C1 segment of cervical spinal cord (tissue), 14 donors: ENCODE measurements at places on chromosomes 1 and 21.

- DNase-seq, result no peak
Measured at GRCh38 chr1:231162297-231162969, 575 bp downstream of the TRIM67 start.

- DNase-seq, result no peak
Measured at GRCh38 chr1:226132728-226133503, 53.6 kb downstream of the ACBD3 start.

- no peak for DNase-seq
Measured at GRCh38 chr1:18734461-18735223, 104.0 kb downstream of the PAX7 start.

- DNase-seq, result no peak
Measured at GRCh38 chr1:66770694-66771093, 18.4 kb downstream of the DYNLT5 start.

DNA sequence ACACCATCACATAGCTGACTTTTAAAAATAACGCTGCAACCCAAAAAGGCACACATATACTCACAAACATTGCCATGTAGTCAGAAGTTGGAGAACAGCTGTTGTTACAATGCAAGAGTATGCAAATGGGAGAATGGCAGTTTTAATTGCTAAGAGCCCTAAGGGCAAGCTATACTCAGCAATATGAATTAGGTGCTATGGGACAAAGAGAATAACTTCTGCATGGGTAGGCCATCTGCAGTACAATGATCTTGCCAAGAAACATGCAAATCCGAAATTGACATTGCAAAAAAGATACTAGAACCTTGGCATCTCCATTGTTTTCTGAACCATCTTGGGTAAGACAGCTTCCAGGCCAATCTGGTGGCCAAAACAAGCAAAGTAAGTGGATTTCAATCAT is 697.8 kb downstream of the LRRIQ3 start:
- DNase-seq, result no peak

DNA sequence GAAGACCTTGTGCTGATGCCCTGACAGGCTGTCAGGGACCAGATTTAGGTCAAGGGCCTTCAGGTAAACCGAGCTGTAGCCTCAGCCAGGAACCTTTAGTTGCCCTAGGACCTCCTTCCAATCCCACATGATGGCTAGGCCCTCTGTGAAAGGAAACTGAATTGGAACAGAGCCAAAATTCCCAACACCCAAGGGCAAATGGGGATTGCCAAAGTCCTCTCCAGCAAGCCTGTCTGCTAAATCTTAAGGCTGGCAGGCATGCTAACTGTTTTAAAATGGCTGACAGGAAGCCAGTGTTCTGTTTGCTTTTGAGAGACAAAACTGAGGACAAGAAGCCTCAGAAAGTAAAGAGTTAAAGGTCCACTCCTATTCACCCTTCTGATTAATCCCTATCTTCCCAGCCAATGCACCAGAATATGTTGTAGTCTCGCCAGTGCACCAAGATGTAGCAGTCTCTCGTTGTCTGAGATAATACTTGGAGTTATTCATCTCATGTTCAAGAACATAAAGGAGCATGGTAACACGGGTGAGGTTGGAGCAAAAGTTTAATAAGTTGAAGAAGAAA is 35.1 kb downstream of the MSTO1 start:
- no peak for DNase-seq

DNA sequence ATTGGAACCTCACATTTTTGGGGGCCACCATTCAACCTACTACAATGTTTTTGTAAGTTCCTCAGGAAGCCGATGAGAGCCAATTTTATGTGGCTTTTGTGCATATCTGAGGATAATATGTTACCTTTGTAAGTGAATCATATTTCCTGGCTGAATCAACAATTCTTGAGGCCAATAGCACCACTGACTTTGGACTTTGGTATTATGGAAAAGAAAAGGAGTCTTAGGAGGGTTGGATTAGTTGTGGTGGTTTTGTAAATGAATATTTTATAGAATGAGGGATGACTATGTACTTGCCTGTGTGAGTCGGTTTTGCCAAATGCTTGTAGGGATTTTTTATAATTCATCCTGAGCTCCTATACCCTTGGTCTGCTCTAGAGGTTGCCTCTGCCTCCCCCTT is 181.5 kb upstream of the HMGB4 start:
- no peak for DNase-seq

- no peak for DNase-seq
Measured at GRCh38 chr1:182083851-182084486, 22.5 kb upstream of the ZNF648 start.

DNA sequence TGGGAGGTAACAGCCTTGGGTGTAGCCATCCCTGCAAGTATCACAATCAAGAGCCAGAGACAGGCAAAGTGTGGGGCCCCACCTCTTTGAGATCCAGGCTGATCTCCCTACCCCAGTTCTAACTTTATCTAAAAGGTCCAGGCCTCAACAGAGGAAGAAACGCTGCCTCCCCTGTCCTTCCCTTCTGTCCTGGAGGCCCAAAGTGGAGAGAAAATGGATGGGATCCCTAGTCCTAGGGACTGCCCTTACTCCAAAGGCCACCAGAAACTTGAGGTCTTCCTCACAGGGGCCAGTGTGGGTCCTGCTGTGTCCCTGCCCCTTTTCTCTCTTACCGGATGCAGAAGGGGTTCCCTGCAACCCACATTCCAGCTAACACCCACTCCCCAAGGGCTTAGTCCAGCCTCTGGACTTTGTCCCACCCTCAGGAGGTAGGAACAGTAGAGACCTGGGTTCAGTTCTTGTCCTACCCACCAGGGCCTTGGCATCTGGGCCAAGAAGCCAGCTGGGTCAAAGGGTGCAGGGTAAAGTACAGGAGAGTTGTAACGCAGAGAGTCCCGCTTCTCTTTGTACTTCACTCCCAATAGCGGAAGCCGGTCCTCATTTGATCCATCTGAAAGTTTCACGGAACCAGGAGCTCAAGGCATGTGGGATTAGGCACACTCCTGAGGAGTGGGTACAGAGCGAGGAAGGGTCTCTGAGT is 1.9 kb downstream of the HDGF start:
- no peak for DNase-seq
